ENCODE measurements at places on chromosomes 3 and 15.

GRCh38 chr3:12440927-12441714, 43.2 kb upstream of the TSEN2 start:
- DNase-seq = no peak

DNA sequence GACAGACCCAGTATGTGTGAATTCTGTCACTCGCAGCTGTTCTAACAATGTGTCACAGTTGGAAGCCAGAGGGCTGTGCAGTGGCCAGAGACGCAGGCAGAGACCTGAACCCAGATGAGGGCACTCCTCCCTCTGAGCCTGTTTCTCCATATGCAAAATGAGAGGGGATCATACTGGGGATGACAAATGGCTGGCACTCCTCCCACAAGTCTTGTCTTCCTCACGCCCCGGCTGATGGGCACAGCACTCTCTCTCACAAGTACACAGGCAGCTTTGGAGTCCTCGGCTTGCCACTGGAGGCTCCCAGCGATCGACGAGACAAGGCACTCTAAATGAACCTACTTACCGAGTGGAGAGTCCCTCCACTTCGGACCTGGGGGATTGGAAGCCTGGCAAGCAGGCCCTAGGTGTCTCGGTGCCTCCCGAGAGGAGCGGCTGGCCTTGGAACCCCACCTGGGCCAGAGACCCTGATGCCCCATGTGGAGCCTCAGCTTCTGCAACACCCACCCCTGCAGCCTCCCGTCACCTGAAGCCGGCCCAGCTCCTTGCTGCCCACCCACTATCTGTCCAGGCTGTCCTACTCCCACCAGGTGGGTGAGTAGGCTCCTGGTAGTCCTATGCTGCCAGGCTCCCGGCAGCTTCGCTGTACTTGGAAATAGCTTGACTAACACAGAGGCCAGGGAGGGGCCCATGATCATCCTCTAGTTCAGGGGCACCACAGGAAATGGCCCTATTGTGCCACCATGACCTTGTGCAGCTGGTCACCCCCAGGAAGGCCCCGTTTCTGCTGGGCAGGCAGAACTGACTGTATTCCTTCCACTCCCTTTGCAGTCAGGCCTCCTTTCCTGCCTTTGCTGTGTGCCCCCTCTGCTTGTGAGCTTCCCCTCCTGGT, 65.0 kb upstream of the IQSEC1 start:
- DNase-seq = no peak

- DNase-seq = no peak
These were observed 3.3 kb upstream of the RAB8B start for GRCh38 chr15:63186065-63186464.

DNA sequence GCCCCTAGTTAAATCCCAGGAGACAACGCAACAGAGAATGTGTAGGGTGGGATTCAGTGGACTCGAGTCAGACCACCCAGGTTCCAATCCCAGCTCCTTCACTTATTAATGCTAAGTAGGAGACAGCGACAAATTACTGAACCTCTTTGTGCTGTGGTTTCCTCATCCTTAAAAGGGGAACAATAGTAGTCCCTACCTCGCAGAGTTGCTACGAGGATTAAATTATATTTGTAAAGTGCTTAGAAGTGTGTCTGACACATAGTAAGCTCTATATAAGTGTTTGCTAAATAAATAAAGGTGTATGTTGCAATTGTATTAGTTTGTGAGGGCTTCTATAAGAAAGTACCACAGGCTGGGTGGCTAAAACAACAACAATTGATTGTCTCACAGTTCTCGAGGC, 58.0 kb upstream of the PPARG start:
- DNase-seq = no peak

DNA sequence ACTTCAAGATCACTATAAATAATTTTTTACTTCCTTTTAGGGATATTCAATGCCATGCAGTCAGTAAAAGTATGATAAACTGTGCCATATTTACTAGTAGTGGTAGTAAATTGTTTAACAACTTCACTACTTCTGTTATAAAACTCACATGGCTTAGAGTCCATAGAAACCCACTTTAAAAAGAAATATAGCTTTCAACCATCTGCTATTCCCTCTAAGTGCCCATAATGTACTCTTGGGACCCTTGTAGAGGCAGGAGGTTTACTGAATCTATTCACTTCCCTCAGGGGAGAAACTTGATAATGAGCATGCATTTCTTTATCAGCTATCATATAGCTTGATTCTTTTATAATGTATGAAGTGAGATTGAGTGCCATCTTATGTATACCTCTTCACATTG, 1448.4 kb upstream of the ALCAM start:
- no peak for DNase-seq

GRCh38 chr15:95485367-95485766, 845.1 kb upstream of the NR2F2 start:
- no peak for DNase-seq

- DNase-seq = no peak
These were observed 22.2 kb downstream of the UACA start for GRCh38 chr15:70741107-70741531.

DNA sequence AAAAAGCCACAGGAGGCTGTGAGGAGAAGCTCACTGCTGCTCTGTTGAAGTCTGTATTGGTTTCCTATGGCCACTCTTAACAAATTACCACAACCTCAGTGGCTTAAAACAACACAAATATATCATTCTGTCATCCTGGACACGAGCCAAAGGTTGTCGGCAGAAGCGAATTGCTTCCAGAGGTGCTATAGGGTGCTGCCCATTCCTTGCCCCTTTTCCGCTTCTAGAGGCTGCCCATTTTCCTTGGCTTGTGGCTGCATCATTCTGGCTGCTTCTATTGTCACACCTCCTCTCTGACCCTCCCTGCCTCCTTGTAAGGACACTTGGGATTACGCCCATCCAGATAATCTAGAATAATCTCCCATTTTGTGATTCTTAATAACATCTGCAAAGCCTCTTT, 6.4 kb upstream of the SACM1L start:
- DNase-seq = no peak

DNA sequence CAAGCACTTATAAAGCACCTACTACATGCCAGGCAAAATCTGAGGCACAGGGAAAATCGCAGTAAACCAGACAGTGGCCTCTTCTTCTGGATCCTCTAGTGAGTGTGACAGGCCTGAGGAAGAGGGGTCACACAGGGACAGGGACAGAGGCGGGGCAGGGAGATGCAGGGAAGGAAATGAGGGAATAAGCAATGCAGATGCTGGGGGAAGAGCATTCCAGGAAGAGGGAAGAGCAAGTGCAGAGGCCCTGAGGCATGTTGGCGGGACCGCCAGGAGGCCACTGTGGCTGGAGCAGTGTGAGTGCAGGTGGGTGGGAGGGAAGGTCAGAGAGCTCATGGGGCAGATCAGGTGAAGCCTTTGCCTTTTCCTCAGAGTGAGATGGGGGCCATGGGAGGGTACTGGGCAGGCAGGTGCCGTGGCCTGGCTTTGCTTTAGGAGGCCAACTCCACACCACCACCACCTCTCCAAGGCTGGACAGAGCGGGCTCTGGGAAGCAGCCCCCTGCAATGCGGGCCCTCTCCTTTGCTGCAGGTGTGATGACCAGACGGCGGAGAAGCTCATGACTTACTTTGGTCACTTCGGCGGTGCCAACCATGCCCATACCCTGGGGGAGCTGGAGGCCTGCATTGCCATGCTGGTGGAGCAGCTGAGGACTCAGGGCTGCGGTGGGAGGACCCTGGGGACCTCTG, 26.8 kb upstream of the GP9 start:
- no peak for DNase-seq

GRCh38 chr3:117133066-117133465, 423.5 kb downstream of the TUSC7 start:
- DNase-seq = no peak

DNA sequence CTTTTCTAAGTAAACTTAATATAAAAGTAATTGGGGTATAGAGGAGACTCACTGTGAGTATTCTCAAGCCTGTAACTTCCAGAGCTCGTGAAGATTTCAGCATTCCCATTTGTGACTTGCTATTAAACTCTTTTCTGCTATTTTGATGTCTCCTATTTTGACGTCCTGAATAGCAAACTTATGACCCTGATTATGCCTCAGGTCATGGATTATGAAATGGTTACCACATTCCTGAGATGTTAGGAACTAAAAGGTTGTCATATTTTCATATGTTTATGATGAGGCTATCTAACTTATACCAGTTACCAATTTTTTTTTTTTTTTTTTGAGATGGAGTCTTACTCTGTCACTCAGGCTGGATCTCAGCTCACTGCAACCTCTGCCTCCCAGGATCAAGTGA, 105.5 kb downstream of the ATG7 start:
- DNase-seq = no peak

- DNase-seq = no peak
These were observed 1.6 kb downstream of the EIF4A2 start for GRCh38 chr3:186784820-186785494.

- DNase-seq = no peak
These were observed 19.0 kb downstream of the FAH start for GRCh38 chr15:80171787-80172186.

DNA sequence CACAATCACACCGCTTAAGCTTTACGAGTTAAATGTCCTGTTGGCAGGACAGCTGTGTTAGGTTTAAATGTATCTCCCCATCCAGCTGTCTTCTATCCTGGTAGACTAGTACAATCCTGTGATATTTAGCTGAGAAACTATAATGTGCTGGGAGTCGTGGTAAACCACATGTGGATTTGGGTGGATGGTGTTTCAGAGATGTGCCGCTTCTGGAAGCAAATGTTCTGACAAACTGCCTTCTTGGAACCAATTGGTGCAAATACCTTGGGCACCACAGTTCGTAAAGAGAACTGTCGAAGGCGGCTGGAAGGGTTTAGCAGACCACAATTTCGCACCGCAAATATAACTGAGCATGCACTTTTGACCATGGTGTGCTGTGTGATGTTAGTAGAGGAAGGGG, 15.0 kb downstream of the SCG5 start:
- DNase-seq = no peak

- DNase-seq = no peak
These were observed 12.8 kb downstream of the C15orf39 start for GRCh38 chr15:75214293-75215096.

- no peak for DNase-seq
These were observed 28.3 kb downstream of the ANAPC13 start for GRCh38 chr3:134457376-134458074.

GRCh38 chr3:30711867-30712266, 105.5 kb downstream of the TGFBR2 start:
- DNase-seq = no peak

GRCh38 chr3:8324747-8325146, 176.9 kb upstream of the LMCD1 start:
- peak; percentile 40 for DNase-seq

DNA sequence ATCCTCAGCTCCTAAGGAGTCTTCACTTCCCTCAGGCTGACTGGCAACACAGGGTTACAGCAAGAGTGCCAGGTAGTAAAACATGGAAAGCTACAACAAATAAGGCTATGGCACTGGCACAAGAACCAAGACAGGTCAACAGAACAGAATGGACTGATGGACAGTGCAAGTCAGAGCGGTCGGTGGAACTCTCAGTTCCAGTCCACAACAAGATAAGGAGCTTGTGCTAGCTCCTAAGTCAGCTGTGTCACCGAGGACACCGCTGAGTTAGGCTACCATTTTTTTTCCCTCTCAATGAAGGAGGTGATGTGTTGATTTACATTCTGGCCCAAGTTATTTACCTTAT, 55.9 kb upstream of the LIMD1 start:
- no peak for DNase-seq

GRCh38 chr3:48678056-48678455, 7.7 kb downstream of the NCKIPSD start:
- no peak for DNase-seq

DNA sequence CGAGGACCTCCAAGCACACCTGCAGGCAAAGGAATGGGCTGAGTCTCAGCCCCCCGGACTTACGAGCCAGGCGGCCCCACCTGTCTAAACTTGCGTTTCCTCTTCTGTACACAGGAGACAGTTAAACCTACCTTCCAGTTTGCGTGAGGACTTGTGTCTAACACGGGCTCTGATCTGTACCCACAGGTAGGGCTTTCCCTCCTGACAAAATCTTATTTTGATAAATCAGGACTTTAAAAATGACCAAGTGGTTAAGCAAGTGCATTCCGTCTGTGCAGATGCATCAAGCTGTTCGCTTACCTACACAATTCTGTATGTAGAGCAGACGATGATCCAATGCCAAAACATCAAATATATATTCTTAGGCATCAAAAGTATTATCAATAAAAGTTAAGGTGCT, 238.0 kb downstream of the XXYLT1 start:
- DNase-seq = no peak

- no peak for DNase-seq
These were observed 53.5 kb downstream of the SUCNR1 start for GRCh38 chr3:151926956-151927355.

DNA sequence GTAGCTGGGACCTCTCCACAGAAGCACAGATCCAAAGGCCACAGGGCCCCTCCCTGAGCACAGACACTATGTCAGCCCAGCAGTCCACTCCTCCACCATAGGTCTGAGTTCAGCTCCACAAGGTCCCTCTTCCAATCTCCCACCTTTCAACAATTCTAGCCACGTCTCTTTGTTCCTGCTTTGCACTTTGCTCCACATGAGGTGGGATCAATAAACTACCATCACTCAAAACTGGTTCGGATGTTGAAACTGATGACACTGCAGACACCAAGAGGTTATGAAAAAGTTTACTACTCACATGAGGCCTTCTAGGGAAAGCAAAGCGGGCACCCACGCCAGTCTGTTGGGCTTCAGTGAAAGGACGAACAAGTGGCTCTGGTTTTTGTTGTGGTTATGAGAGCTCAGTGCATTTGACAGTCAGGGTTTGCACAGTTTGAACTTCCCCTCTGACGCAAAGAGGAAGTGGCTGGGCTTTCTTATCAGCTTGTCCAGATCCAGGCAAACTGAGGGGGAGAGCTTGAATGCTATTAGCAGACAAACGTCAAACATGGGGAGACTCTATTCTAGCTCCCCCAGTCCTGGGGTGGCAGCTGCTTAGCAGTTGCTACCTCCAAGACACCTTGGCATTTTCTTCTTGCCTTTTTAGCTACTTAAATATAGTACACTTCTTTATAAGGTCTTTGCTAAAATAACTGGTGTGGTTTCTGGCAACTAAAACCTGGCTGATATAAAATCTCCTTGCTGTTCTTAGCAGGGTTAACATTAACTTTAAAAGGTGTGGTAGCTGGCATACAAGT, 37.8 kb downstream of the ZNF445 start:
- DNase-seq = peak; percentile 69

- DNase-seq = peak; percentile 58
These were observed 872 bp downstream of the DLEC1 start for GRCh38 chr3:38039899-38040261.

Data from activated T-cell treated with anti-CD3 and anti-CD28 coated beads, Interleukin-2, amount 50 U/mL, for 24 hours (primary cell).